ENCODE measurements at places on chromosomes 3 and 15.

DNA sequence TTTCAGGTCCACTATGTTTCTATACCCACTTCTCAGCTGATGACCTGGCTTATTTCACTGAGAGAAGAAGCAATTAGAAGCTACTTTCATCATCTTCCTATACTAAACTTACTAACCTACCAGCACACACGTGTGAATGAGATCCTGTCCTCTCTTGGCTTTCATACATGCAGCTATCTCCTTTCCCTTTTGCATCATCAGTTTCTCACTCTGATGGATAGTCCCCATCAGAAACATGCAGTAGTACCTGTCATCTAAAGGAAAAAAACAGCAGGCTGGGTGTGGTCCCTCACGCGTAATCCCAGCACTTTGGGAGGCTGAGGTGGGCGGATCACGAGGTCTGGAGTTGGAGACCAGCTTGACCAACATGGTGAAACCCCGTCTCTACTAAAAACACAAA, 237.6 kb upstream of the C2CD4B start:
- no peak for DNase-seq

GRCh38 chr3:53169045-53169831, 8.2 kb downstream of the PRKCD start:
- no peak for DNase-seq

DNA sequence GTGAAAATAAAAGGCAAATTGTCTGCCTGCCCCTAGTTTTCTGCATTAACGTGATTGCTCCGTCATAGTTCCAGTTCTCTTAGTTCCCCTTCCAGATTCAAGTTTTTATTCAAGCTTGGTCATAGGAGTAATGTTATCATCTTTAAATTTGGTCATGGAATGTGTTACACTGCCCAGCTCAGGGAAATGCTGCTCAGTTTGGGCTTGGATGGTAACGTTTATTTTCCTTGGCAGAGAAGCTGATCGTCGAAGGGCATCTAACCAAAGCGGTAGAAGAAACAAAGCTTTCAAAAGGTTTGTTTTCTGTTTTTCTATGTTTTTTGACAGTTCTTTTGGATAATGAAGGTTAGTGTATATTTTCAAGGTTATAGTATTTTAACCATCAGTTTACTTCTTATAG, 118.4 kb upstream of the FLNB start:
- DNase-seq, result no peak

DNA sequence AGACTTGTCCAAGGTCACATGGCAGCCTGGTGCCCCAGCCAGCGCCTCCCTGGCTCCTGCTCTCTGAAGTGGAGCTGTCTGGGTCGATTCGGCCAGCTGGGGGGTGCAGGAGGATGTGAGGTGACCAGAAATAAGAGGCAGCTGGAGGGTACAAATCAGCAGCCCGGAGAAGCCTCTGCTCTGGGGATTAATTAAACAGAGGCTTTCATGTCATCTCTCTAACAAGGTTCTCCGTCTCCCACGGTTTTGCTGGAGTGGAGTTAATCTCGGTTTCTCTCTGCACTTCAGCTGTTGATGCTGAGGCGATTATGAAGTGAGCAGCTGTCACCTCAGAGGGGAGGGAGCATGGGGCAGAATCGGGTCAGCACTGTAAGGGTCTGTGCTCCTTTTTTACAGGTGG, 236.8 kb downstream of the TLE3 start:
- no peak for DNase-seq

GRCh38 chr15:61404567-61404966, 175.5 kb upstream of the RORA start:
- no peak for DNase-seq

- DNase-seq, result no peak
Observed at GRCh38 chr3:171950373-171950772, 89.0 kb upstream of the FNDC3B start.

GRCh38 chr15:99703603-99704443, 29.4 kb downstream of the LYSMD4 start:
- peak; percentile 74 for DNase-seq

GRCh38 chr15:75820206-75820605, 23.0 kb upstream of the UBE2Q2 start:
- no peak for DNase-seq

DNA sequence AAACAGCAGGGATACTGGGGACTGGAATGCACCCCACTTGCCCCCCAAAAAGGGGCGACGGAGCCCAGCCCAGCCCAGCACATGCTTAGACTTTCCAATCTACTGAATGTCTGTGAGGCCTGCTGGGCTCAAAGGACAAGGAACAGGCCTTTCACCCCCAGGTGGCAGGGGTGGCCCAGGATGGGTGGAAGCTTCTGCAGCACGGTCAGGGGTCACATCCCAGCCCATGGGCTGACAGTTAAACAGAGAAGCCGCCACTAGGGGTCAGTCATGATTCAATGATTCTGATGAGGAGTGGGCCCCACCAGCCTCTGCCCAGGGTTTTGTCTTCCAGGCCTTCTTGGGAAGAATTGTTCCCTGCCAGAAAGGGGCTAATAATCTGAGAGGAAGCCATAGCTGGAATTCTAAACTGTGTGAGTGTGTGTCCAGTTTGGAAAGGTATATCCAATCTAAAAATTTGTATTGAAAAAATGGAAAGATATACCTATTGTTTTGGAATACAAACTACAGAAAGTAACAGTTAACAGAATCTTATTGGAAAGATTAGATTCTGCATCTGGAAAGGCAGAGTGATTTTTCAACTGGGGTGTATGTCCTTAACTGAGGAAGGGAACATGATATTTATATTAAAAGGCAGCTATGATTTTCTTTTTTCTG, 2.2 kb downstream of the CHRNB4 start:
- DNase-seq, result peak; percentile 72

DNA sequence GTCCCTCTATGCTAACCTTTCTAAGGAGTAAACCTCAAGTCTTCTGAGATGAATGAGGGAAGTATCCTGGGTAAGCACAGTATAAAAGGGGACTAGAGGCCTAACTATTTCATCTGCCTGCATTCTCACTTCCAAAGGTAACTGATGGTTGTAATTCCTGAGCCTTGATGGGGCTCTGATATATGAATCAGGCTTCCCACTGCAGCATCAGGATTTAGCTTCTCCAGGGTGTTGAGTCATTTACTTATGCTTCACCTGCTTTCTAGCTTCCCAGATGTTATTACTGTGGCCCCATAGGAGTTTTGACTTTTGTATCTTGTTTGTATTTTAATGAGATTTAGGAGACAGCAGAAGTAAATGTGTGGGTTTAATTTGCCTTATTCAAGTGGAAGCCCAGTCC, 207.3 kb upstream of the EIF1B start:
- no peak for DNase-seq

DNA sequence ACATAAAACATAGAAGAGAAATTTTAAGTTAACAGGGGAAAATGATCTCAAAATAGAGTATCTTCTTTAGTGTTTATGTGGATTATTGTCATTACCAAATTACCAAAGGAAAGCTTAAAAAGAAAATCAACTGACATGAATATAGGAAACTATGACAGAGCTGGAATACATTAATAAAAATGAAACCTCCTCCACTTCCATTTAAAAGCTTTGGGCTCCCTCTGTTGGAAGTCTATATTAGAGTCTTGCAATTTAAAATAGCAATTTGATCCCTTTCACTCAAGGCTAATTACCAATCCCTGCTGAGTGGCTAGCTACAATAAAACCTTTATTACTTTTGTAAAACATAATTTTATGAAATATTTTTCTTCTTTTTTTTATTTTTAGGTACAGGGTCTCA, 61.4 kb upstream of the IMPG2 start:
- DNase-seq, result peak; percentile 21

DNA sequence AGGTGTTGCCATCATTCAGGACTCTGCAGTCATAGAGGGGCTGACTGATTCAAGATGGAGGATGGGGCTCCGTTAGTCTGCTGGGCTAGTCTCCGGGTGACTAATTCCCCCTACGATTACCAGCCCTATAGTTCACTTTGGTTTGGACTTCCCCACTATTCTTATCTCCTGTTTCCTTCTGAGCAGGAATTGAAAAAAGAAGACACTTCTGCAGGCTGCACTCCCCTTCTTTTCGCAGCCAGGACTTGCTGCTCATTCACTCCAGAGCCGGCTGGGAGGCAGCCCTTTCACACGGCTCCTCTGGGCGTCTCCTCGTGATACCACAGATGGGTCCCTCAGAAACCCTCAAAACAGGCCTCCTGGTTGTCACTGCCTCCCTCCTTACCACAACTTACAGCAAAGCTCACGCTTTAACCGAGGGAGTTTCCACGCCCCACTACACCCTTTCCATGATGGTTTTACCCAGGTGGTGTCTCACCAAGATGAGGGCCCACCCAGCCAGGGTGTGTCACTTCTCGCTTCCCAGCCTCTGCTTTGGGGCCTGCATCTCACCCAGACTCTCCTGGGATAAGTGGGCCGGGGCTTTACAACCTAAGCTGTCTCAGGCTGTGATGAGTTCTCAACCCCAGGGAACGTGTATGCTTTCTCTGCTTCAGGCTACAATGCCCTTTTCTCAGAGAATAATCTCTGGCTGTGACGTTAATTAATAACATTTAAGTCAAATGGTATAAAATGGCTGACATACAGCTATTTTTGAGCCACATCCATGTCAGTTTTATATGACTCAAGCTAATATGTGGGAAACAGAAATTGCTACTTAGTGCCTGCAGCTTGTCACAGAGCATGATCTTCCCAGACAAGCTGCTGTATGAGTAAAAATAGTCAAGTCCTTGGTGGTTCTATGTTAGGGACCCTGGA, 11.9 kb downstream of the CX3CR1 start:
- DNase-seq, result no peak

- no peak for DNase-seq
Observed at GRCh38 chr3:192229866-192230265, 497.5 kb downstream of the FGF12 start.

DNA sequence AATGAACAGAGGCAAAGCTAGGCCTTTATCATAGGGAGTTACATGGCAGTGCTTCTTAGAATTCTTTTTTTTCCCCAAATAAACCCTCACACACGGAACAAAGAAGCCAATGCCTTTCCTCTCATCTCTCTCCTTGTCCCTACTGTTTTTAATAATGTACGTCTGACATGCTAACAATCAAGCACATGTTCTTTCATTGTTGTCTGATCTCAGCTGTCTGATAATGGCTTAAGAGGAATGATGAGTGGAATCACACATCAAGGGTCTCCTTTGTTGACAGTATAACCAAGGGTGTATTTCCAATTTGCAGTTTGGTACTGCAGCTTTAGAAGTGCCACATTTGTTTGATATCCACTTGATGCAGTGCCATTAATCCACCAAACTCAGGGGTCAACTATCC, 34.8 kb upstream of the EPHA3 start:
- DNase-seq, result no peak

DNA sequence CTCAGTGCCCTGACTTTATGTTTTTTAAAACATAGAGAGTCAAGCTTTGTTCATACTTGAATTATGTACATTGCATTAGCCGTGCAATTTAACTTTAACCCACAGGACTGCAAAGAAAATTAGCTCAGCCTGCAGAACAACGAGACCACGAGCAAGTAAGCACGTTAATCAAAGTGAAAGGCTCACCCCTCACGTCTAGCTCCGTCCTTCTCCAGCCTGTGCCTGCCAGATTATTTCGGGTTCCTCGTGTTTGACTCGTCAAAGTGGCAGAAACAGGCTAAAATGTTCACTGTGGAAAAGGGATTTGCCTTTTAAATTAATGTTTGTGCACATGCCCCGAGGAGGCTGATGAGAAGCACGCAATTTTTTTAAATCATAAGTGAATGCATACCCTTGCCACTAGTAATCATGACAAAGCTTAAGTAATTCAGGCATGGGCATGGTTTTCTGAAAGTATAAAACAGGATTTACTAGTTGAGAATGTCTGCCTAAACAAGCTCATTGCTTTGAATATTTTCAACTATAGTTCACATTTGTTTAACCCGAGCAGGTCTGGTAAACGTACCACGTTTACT, 15.3 kb downstream of the ZBTB38 start:
- no peak for DNase-seq

DNA sequence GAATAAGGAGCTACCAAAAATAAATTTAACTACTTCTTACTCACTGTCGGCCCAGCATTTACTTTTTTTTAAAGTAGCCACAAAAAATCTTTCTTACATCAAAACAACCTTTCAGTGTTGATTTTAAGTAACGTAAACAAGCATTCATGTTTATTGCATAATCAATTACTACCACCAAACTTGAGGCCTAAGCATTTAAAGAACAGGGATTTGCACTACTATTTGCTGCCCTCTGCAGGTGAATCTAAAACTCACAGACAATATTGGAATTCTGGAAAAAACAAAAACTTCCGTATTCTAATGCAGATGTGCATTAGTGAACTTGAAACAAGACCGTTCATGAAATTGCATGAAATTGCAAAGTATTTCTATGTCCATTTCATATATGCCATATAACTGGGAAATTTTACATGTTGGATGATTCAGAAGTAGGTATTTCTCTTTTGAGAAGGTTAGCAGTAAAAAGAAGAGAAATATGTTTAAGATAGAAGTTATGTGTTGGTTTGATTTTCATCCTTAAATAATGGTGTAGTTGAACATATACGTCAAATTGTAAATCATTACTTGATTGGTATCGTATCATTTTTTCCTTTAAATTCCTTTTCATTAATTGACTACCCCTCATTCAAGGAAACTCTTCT, 55.6 kb downstream of the CGGBP1 start:
- DNase-seq, result peak; percentile 16

GRCh38 chr3:185759512-185759911, 65.3 kb downstream of the IGF2BP2 start:
- DNase-seq, result no peak

GRCh38 chr3:59094446-59094845, 44.6 kb upstream of the CFAP20DC start:
- no peak for DNase-seq

DNA sequence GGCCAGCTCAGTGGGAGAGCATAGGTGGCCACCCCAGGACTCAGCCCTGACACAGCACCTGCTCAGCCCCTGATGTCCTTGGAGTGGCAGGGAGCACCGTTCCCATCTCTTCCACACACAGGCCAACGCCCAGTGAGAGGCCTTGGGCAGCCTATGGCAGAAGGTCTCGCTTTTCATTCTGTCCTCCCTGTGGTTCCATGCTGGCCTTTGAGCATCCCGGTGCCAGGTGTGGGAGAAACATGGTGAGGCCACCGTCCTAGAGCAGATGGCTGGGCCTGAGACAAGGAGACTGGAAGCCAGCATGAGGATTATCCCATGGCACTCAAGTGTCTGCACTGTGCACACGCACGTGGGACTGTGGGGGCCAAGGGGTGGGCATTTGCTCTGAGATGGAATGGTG, 25.1 kb downstream of the ADCY5 start:
- DNase-seq, result no peak

DNA sequence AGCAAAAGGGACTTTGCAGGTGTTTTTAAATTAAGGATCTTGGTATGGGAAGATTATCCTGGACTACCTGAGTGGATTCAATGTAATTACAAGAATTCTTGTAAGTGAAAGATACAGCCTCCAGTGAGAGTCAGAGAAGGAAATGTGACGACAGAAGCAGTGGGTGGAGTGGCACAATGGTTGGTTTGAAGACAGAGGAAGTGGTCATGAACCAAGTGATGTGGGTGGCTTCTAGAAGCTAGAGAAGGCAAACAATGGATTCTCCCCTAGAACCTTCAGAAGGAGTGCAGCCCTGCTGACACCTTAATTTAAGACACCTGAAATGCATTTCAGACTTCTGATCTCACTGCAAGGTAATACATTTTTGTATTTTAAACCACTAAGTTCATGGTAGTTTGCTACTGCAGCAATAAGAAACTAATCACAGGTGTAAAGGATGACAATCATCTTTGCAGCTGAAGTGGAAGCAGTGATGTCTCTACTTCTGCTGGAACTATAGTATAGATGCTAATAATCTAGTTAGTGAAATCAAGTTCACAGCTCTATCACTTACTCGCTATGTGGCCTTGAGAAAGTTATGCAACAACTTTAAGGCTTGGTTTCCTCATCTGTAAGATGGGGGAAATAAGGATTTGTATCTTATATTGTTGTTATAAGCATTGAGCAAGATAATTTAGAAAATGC, 403.4 kb upstream of the SUCLG2 start:
- no peak for DNase-seq

- DNase-seq, result no peak
Observed at GRCh38 chr3:54917862-54918261, 10.0 kb downstream of the LRTM1 start.

All from renal pelvis (tissue), 12 donors.